Mesangial cell (primary cell): ENCODE measurements at places on chromosomes 7 and 10. TPM values are rescaled to one million over a fixed set of nuclear protein-coding genes. Genes with fewer than 3 reads are reported as not detected.

The AMPH gene
- total RNA-seq: 0.49 and 0.51 TPM in 2 replicates

The CPVL gene
- 4.1 and 10.3 TPM in 2 replicates for total RNA-seq

The TEX36 gene
- total RNA-seq: not detected in 2 replicates

The CUZD1 gene
- total RNA-seq: 0.16 and 0.51 TPM in 2 replicates

The C10orf71 gene
- not detected in 2 replicates for total RNA-seq

The MBL2 gene
- total RNA-seq: not detected in 2 replicates

The HTR7 gene
- total RNA-seq: 0.13 and 0.49 TPM in 2 replicates

The HKDC1 gene
- total RNA-seq: 25.1 and 53.5 TPM in 2 replicates

The BAIAP2L1 gene
- total RNA-seq: 15.2 and 19.7 TPM in 2 replicates

The CPEB3 gene
- 0.16 and 0.89 TPM in 2 replicates for total RNA-seq

The SHH gene
- total RNA-seq: 0.16 and 1.6 TPM in 2 replicates

The CDNF gene
- total RNA-seq: 1.8 TPM in 1 of 2 replicates, not detected in the other

The CFAP58 gene
- under 0.01 and 0.16 TPM in 2 replicates for total RNA-seq

The ADRB1 gene
- not detected in 2 replicates for total RNA-seq

The PALS2 gene
- total RNA-seq: 5.5 and 5.7 TPM in 2 replicates

The TLX1 gene
- not detected in 2 replicates for total RNA-seq

The WIPF3 gene
- total RNA-seq: under 0.01 and 0.25 TPM in 2 replicates

The SPDYE8 gene
- not detected in 2 replicates for total RNA-seq

The JMJD1C gene
- 25.9 and 47.7 TPM in 2 replicates for total RNA-seq

The LBX1 gene
- not detected in 2 replicates for total RNA-seq

The SLC26A5 gene
- total RNA-seq: not detected in 2 replicates
